ENCODE measurements at places on chromosomes 7 and 10. TPM values are rescaled to one million over a fixed set of nuclear protein-coding genes. Genes with fewer than 3 reads are reported as not detected.

Gene TMEM229A
- 0.32 TPM for total RNA-seq

DNA sequence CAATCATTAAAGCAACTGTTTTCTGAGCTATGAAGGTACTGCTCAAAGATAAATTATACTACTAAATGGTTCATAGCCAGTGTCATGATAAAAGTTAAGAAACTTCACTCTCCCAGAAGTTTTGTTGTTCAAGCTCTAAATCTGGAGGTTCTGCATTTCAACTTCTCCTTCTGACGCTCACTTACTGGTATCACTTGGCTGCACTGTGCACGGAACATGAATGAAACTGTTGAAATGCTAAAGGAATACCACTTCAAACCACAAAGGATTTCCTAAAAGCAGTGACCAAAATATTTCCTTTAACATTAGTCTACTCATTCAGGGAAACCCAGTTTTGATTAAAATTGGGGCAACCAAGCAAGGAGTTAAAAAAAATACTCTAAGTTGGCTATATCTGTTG, 93.6 kb downstream of the UBE2H start:
- DNase-seq, result no peak
- H3K27me3 ChIP-seq, result no peaks in the 10 kb centered on the region
- no peak overlapping the region for H3K4me3 ChIP-seq
- peak overlapping the region; percentile 24 for H3K27ac ChIP-seq
- peaks cover 96% of the 10 kb centered on the region for H3K4me1 ChIP-seq

DNA sequence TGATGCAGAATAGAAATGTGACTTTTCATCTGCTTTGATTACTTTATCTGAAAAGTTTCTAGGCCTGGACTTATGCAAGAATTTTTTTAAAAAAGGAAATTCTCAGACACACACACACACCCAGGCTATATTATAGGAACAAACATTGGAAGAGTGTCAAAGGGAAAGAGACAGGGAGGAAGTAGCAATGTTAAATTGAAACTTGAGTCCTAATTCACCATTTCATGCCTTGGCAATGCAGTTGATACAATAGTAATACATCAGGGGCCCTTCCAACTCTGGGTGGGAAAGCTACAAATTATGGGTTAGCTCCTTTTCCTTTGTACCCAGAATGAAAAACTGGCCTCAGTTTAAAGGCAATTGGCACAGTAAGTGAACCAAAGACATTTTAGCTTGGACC, 258.0 kb upstream of the LYZL1 start:
- no peak overlapping the region for H3K4me3 ChIP-seq
- no peak for DNase-seq
- H3K27ac ChIP-seq, result no peak overlapping the region
- H3K4me1 ChIP-seq, result no peaks in the 10 kb centered on the region
- no peaks in the 10 kb centered on the region for H3K27me3 ChIP-seq

GRCh38 chr10:6197321-6197720, 5.4 kb upstream of the PFKFB3 start:
- no peaks in the 10 kb centered on the region for H3K27me3 ChIP-seq
- H3K4me1 ChIP-seq, result peaks cover 79% of the 10 kb centered on the region

DNA sequence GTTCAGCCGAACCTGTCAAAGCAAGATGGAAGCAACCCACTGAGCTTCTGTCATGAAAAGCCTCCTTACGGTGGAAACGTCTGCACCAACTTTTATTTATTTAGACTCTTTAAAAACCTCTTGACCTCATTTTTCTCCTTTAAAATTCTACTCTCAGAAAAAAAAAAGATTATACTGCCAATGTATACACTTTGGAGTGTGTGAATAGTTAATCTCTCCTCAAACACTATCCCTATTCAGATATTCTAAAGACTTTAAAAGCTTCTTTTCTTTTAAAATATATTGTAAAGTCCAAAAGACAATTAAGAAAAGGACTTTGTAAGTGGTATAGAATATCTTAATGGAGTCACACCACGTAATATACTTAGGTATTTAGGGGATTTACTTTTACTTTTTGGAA, 335.2 kb upstream of the SEMA3D start:
- H3K27me3 ChIP-seq, result no peaks in the 10 kb centered on the region
- DNase-seq, result no peak
- H3K36me3 ChIP-seq, result no peaks in the 10 kb centered on the region
- no peak overlapping the region for H3K27ac ChIP-seq
- no peak overlapping the region for H3K4me3 ChIP-seq

All from heart right ventricle (tissue), 16 donors.